ENCODE measurements at places on chromosomes 4 and X.

DNA sequence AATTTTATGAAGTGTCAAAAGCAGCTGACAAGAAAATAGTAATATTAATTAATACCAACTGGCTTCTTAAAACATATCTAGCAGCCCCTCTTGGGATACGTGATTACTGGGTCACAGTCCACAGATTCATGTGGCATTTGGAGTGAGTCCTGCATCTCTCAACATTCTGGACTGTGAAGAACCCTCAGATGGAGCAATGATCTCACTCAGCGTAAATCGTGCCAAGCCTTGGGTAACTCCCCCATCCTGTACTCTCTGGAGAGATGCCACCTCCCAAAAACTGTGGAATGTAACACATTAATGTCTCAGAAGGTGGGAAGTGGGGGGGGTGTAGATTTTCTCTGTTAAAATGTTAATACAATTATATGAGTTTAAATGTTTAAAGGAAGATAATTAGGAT, 118.2 kb upstream of the IQCM start:
- DNase-seq, result no peak

GRCh38 chrX:77779695-77780094, 6.3 kb downstream of the ATRX start:
- no peak for DNase-seq

GRCh38 chrX:13369256-13370030, 49.6 kb upstream of the ATXN3L start:
- no peak for DNase-seq

DNA sequence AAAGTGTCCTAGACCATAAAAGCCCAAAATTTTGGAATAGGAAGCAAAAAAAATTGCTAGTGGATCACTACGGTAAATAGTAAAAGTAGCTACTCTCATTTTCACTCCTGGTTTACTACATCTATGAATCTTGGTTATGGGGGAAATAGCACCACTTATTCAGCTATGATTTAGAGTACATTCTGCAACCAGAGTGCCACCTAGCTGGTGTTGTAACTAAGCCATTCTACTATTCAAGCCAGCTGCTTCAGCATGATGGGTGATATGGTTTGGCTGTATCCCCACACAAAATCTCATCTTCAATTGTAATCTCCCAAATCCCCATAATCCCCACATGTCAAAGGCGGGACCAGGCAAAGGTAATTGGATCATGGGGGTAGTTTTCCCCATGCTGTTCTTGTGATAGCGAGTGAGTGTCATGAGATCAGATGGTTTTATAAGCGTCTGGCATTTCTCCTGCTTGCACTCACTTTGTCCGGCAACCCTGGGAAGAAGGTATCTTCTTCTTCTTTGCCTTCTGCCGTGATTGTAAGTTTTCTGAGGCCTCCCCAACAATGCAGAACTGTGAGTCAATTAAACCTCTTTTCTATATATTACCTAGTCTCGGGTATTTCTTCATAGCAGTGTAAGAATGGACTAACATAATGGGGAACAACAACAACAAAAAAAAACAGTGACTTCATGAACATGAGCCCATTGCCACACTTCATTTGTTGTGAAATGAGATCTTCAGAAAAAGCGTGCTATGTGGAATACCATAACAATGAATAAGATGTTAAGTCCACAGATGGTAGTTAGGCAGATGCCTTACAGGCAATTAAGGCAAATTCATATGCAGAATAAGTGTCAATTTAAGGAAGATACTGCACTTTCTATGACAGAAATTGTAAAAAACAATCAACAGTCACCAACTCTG, 280.1 kb downstream of the PABPC4L start:
- no peak for DNase-seq

DNA sequence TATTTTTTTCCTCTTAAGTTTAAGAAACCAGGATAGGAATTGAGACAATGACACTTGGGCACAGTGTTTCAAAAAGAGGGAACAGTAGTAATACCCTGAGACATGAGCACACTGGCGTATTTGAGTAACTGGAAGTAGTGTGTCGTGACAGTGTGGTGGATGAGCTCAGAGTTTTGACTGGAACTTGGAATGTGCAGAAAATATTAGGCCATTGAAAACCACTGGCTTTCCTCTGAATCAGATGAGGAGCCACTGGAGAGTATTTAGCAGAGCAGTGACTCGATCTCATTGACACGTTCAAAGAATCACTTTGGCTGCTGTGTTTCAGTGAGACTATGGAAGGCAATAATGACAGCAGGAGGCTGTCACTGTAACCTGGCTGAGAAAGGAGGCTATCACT, 1531.2 kb downstream of the STIM2 start:
- DNase-seq, result no peak

- no peak for DNase-seq
Measured at GRCh38 chr4:16154451-16154850, 70.6 kb upstream of the PROM1 start.

DNA sequence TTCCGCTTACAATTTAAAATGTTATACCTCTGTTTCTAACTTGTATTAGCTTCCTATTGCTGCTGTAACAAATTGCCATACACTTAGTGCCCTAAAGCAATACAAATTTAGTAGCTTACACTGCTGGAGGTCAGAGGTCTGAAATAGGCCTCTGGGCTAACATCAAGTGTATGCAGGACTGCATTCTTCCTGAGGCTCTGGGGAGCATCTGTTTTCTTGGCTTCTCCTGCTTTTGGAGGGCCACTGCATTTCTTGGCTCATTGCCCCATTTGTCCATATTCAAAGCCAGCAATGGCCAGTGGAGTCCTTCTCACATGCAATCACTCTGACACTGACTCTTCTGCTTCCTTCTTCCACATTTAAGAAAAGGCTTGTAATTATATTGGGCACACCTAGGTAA, 639.8 kb upstream of the INTU start:
- DNase-seq, result no peak

GRCh38 chrX:154542723-154543424, 3.8 kb downstream of the G6PD start:
- no peak for DNase-seq

- DNase-seq, result no peak
Measured at GRCh38 chr4:106160560-106160959, 155.4 kb downstream of the TBCK start.

DNA sequence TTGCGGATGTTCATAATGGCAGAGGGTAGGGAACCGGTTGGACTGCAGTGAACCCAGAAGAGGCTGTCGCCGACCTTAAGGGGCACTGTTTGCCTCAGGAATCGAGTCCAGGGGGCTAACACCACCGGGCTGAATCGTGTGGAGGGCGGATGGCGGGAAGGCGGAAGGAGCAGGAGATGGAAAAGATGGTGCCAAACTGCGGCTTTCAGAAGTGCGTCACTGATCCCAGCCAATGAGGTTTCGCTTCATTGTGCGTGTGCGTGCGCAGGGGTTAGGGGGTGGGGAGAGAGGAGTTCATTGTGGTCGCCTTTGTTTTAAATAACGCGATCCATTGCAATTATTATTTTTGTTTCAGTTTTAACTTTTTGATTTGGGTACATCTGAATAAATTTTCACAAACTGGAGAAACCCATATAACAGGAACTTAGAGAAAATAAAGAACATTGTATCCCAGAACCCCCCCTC, at the start of gene NAA11:
Gene NAA11 (minus strand): TSS at position 198 of the 465 bp plus-strand sequence. CDS start 184 bp downstream, at position 14.
- DNase-seq, result no peak

DNA sequence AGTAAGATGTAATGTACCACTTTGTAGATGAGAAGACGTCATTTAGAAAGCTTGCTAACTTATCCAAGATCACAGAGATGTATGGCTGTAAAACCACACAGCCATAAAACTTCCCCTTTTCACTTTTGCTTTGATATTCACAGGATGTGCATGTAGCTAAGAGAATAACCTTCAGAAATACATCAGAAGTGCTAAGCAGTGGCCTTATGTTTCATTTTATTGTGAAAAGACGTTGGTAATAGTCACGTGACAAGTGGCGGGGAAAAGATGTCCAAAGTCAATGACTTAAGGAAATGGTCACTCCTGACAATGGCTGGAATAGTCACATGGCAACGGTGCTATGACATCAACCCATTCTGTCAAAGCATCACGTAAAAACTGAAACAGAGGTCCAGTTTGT, 12.9 kb upstream of the WDR17 start:
- no peak for DNase-seq

GRCh38 chr4:166499820-166500219, 626.8 kb downstream of the TLL1 start:
- no peak for DNase-seq

GRCh38 chr4:27742816-27743215, 882.2 kb downstream of the STIM2 start:
- DNase-seq, result no peak

DNA sequence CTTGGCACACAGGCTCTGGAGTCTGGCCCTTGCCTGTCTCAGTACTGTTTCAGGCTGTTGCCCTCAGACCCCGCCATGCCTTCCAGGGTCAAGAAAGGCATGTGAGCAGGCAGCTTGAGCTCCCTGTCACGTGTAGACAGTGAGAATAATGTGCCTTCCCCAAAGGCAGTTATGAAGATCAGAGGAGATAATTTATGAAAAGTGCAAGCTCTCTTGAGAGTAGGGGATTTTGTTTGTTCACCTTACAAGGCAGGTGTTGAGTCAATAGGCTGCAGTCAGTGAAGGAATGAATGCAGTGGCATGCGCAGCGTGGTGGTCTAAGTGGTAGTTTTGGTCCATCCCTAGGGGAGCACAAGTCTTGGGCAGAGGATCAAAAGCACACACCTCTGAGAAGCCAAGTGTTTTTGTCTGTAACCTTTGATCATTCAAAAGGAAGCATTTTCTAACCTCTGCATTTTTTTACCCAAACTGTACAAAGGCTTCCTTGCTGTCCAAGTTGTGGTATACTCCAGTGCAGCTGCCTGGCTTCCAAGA, 14.4 kb downstream of the HADH start:
- no peak for DNase-seq

- no peak for DNase-seq
Measured at GRCh38 chr4:128060121-128060698, 902 bp upstream of the LARP1B start.

- DNase-seq, result no peak
Measured at GRCh38 chr4:48343551-48343950, 2.2 kb downstream of the SLAIN2 start.

DNA sequence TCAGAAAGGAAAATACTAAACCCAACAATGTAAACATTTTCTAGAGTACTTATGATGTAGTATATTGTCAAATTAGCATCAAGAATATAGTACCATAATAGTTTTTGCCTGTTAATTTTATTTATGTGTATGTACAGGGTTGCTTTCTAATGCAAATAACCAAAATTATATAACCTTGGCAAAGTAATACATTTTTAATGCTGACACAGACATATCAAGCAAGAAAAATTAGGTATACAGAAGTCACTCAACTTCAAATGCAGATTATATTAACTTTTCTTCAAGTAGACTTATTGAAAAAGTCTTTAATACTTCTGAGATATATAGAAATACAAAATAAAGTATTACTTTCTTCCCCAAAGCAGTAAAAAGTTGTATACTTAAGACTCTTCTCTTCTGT, 44.3 kb downstream of the MAPK10 start:
- DNase-seq, result no peak

DNA sequence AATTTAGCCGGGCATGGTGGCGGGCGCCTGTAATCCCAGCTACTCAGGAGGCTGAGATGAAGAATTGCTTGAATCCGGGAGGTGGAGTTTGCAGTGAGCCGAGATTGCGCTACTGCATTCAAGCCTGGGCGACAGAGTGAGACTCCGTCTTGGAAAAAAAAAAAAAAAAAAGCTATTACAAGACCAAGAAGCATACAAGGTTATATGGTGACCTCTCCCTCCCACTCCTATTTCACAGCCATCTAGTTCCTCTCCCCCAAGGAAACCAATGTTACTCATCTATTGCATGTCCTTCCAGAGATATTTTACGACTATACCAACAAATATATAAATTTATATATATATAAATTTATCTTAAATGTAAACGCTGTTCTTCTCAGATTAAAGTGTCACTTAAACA, 3.2 kb downstream of the SLC9A7 start:
- no peak for DNase-seq
